ENCODE measurements at places on chromosomes 4 and X. TPM values are rescaled to one million over a fixed set of nuclear protein-coding genes. Genes with fewer than 3 reads are reported as not detected.

Gene UBE2K
- 31.7 TPM for total RNA-seq

Gene TAF7L
- total RNA-seq: 0.13 TPM

Gene MTNR1A
- not detected for total RNA-seq

Gene FRAS1
- total RNA-seq: 5.3 TPM

Gene NIPAL1
- 0.78 TPM for total RNA-seq

Gene OGT
- total RNA-seq: 54.2 TPM

Gene FMR1NB
- not detected for total RNA-seq

Gene CSN3
- total RNA-seq: not detected
